NCI-H524 treated with DMSO at 0.1 percent for 48 hours (cell line): ENCODE measurements at places on chromosomes 1 and 21.

GRCh38 chr1:21217812-21218596, 41.3 kb upstream of the EIF4G3 start:
- no peak for DNase-seq

DNA sequence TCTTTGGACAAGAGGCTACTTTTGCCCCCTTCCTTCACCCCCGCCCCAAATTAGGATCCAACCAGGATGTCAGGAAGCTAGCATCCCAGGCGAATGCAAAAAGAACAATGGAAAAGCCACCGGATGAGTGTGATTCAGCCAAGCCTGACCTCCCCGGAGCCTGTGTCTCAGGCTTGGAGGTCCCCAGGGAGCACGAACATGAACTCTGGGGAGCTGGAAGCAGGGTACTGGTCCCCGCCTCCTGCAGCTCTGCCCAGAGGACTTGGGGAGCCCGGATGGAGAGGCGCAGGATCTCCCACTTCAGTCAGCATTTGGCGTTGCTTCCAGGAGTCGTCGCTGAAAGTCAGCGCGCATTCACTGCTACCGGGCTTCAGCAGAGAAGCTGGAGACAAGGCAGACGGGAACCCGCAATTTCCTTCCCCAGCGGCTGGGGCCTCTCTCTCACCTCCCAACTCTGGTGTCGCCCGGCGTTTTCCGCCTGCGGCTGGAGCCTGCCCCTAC, 1.8 kb upstream of the TBX15 start:
- DNase-seq = no peak

- no peak for DNase-seq
These were observed 99.4 kb upstream of the JUN start for GRCh38 chr1:58883037-58883887.

DNA sequence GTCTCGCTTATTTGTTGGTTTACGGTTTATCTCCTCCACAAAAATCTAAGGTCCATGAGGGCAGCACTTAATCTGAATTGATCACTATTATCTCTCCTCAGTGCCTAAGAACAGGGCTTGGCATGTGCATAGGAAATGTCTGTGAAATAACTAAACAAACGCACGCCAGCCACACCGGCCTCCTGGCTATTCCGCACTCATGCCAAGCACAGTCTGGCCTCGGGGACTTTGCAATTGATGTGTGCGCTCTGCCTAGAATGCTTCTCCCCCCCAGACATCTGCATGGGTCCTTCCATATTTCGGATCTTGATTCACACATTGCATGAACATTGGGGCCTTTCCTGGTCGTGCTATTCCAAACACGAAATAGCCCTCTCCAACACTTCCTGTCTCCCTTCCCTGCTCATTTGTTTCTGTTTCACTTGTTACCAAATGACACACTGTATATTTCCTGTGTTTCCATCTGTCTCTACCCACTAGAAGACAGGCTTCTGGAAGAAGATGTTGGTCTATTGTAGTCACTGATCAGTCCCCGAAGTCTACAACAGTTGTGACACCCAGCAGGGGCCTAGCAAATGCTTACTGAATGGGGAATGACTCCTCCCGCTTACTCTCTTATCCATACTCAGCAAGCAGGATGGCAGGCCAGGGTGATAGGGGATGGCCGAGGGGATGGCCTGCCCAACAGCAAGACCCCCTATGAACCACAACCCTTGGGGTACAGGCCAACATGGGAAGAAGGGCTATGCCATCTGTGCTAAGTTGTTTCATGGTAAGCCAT, 93.9 kb downstream of the GLIS1 start:
- no peak for DNase-seq

DNA sequence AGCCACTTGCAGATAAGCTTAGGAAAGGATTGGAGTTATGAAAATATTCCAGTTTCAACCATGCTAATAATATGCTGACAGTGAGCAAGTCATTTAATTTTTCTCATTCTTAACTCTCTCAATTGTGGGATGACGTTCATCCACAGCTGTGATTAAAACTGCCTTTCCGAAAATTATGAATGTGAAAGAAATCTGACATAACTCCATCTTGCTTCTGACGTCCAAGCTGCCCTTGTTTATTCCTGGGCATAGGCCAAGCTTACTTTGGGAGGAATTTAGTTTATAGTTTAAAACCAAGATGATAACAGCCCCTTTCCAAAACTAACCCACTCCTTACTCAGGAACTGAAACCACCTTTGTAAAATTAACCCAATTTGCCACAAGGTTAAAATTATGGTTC, 11.0 kb upstream of the RGS18 start:
- DNase-seq = no peak

GRCh38 chr1:213389061-213389581, 338.1 kb downstream of the RPS6KC1 start:
- no peak for DNase-seq

DNA sequence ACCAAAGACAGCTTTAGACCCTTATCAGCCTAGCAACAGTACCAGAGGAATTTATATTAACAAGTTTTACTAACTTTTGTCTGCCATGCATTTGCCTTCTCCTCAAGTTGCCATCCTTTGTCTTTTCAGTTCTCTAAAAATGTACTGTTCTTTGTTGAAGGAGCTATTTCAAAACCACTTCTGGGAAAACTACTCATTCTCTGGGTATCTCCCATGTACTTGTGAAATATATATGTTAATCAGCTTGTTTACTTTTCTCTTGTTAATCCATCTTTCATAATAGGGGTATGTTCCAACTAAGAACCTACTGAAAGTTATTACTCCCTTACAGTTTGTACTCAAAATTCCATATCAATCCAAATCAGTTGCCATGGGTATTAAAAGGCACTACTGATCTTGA, 16.3 kb downstream of the DPYD start:
- no peak for DNase-seq

DNA sequence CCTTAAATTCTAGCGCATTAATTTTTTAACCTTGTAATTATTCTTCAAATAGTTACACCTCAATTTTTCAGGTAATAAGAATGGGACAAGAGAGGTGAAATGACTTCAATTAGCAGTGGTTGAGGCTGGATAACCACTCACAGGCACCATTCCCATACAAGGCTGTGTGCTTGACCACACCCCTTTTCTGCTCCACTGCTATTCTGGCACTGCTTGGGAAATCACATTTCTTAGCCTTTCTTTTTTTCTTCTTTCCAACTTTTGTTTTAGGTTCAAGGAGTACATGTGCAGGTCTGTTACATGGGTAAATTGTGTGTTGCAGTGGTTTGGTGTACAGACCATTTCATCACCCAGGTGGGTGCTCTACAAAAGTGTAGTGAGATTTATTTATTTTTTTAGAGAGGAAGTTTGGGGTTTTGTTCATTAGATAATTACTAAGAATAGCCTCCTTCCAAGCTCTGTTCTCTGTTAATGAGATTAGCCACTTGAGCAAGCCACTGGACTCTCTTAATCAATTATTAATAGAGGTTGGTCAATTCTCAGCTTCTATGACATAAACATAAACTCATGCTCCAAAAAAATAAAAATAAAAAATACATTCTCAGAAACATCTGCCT, 14.4 kb downstream of the ILDR2 start:
- no peak for DNase-seq

DNA sequence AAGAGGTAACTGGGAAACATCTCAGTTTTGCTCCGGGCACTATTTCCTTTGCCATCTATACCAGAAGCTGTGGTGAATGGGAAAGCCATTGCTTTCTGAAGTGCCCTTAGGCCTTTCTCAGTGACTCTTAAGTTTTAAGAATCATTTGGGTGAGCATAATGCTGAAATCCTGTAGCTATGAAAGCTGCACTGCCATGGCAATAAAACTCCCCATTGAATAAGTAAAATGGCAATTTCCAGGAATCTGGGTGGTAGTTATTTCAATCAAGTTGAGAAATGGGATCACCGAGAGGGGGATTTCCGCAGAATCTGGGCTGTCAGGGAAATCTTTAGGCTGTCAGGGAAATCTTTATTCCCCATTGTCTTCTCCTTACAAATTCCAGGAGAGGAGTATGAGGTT, 26.8 kb upstream of the MACF1 start:
- no peak for DNase-seq

GRCh38 chr1:30321246-30321910, 402.0 kb downstream of the MATN1 start:
- DNase-seq = no peak

- DNase-seq = no peak
These were observed 19.9 kb downstream of the REG4 start for GRCh38 chr1:119791377-119791776.

DNA sequence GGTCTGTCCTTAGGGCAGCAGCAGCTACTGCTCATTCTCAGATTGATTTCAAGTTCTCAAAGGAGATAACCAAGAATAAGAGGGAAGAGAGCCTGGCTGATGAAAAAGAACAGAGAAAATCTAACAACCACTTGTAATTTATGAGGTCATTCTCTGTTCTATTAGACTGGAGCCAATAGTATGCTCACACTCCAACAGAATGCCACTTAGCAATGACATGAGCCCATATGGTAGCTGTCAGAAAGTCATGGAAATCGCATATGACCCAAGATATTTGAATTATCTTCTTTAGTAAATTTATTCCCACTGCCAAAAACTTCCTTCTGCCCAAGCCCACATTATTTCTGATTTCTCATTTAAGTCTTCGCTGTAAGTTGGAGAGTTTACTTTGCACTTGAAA, 53.7 kb upstream of the PLA2G4A start:
- DNase-seq = no peak

DNA sequence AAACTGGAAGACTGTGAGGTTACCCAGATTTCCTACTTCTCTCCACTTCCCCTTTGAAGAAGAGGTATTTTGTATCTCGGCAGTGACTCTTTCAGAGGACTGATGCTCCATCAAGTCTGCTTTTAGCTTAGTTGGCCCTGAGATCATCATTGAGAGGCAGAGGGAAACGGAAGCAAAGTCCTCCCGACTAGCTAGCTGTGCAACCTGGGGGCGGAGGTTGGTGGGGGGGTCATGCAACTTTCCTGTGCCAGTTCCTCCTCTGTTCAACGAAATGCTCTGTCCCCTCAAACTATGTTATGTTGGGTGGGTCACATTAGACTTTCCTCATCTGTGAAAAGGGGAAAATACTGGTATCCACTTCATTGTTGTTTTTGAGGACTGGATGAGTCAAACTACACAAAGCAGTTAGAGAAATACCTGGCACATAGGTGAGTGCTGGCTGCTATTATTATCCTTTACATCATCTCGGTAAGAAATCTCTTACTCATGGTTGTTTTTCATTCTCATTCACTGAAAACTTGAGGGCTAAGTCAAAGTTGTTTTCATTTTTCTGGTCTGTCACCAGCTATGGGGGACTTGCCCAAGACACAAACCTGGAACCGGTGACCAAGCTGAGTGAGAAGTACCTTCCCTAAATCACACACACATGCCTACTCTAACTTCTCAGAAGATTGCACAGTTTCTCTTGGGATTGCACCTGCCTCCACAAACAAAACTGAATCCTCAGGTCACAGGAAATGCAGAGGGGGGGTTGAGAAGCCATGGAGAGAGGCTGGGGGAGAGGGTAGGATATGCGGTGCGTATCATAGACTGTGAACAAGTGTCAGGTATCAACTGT, 83.3 kb downstream of the ABCA4 start:
- DNase-seq = no peak

DNA sequence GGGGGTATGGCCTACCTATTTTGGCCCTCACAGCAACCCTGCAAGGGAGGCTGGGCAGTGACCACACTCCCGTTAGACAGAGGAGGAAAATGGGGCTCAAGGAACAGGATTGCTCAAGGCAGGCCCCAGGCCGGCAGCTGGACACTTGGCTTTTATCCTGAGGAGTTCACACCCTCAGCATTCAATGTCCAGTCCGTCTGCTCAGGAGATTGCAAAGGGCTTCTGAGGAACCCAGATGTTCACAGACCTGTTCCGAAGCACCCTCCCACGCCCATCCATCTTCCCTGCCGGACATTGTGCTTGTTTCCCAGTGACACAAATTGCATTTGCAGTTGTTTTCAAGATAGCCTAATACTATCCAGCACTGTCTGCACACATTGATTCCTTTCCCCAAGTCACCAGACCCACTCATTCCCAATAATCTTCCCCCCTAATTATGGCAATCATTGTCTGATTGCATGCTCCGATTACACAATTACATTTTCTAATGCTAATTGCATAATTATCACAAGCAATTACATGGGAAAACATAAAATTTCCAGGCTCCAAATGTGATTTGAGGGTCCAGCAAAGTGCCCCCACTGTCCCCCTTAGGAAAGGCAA, 4.3 kb upstream of the UBL4B start:
- DNase-seq = no peak

- no peak for DNase-seq
These were observed 8.7 kb upstream of the KCNK1 start for GRCh38 chr1:233605205-233605604.

- no peak for DNase-seq
These were observed 131.1 kb upstream of the WNT4 start for GRCh38 chr1:22273686-22274681.

- no peak for DNase-seq
These were observed 100.9 kb downstream of the TSEN15 start for GRCh38 chr1:184152434-184152898.

DNA sequence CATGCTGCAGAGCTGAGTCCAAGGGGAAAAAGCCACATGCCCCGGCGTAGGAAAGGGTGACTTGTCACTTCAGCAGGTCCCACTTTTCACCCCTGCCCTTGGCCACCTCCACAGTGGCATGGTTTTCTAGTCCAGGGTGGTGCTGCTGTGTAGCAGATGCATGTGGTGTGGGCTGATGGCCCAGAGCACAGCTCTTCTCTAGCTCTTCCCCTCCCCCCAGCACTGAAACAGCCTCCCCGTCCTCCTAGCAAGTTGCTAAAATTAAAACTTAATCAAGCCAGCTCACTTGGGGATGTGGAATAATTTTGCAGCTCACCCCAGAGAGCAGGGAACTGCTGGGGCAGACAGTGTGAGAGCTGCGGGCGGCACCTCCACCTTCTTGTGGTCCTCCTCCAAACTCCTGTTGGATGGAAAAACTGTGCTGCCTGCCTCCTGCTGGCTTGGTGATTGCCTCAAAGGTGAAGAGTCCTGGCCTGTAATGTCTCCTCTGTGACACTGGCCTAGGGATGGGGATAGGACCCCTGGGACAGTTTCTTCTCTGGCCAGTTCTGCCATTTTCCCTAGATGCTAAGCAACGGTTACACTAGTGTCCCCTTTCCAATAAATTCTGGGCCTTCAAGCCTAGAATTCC, 91.6 kb downstream of the RNF220 start:
- DNase-seq = no peak

GRCh38 chr21:45846373-45847160, 135.0 kb upstream of the COL6A1 start:
- no peak for DNase-seq
